ENCODE measurements at places on chromosomes 2 and 18.

DNA sequence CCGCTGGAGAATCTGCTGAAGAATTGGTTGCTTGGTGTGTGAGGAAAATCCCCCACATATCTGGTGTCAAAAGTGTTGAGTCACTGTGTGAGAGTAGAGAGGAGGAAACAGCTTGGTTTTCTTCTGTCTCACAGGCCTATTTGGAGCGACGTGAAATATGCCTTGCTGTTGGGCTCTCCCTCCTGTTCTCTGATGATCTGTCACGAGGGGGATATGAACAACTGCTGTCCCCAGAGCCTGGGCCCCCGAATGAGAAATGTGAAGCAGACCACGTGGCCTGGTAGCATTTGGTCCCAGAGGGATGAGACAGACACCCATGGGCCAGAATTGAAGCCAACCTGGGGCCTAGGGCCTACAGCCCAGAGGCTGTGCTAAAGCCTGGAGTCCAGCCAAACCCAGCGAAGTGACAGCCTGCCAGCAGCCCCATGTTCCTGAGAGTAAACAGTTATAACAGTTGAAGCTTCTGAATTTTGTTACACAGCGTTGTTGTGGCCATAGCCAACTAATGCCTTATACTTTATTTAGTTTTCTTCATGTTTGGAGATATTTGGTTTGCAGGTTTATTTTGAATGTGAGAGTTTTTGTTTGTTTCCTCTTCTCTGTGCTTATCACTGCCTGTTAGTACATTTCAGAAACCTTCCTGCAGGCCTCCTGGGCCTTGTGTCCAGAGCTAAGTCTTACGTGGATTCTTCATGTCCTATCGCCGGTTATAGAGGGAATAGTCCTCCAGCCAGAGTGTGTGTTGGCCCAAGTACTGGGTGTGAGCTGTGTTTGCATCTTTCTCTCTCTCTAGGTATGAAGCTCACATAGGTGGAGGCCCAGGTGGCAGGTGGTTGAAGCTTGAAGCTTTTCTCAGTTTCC is 18.7 kb upstream of the COLEC12 start:
- DNase-seq = peak; percentile 39

- no peak for DNase-seq
Observed at GRCh38 chr2:152620208-152620607, 97.1 kb downstream of the PRPF40A start.

DNA sequence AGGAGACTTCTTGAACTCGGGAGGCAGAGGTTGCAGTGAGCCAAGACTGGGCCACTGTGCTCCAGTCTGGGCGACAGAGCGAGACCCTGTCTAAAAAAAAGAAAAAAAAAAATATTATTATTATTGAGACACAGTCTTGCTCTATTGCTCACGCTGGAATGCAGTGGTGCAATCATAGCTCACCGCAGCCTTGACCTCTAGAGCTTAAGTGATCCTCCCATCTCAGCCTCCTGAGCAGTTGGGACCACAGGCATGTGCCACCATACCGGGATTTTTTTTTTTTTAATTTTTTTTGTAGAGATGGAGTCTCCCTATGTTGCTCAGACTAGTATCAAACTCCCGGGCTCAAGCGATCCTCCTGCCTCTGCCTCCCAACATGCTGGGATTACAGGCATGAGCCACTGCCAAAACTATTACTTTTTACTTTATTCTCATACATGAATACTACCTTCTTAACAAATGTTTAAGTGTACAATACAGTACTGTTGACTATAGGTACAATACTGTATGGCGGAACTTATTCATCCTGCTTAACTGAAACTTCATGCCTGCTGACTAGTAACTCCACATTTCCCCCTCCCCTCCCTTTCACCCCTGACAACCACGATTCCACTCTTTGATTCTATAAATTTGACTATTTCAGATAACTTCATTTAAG is 15.5 kb downstream of the FBXO11 start:
- no peak for DNase-seq

DNA sequence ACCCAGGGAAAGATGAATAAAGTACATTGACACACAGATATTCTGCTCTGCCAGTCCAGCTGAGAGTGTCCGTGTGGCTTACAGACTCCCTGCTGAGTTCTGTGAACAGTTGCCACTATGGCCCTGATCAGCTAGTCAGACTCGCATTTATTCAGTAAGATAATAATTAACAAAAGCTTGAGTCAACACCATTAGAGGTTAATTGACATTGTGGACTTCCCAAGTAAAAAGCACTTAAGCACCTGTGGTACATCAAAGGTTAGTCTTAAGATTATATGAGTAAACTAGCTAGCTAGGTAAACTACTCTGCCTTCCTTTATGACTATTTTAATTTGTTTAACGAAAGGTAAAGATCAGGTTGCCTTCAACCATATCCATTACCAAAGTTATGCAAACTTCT is 33.7 kb downstream of the ANKRD30B start:
- DNase-seq = no peak

DNA sequence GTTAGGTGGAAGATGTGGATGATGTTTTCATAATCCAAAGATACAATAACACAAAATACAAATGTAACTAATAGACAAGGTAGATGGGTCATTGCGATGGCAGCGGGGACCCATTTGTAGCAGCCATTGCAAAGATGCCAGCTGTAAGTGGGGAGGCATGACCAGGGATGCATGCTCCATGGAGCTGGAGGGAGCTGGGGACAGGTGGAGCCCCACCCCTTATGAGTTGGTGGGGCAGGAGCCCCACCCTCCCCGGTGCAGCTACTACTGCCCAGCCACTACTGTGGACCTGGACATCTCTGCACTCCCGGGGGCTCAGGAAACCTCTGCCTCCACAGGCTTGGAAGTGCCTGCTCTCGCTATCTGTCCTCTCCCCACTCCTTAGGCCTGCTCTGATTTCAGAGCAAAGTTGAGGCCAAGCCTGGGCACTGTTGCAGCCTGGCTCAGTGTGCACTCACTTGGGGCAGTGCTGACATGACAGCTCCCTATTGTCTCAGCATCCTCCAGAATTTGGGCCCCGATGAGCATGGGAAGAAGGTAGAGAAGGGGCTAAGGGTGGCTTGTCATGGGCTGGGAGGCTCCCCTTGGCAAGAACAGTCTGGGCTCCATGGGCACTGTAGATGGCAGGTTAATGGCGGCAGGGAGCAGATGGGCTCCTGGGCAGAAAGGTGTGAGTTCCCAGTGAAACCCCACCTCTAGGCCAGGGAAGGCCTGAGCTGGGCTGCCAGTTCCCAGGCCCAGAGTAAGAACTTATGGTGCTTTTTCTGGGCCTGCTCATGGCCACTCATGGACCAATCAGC is 81.1 kb downstream of the ZNF804A start:
- no peak for DNase-seq

DNA sequence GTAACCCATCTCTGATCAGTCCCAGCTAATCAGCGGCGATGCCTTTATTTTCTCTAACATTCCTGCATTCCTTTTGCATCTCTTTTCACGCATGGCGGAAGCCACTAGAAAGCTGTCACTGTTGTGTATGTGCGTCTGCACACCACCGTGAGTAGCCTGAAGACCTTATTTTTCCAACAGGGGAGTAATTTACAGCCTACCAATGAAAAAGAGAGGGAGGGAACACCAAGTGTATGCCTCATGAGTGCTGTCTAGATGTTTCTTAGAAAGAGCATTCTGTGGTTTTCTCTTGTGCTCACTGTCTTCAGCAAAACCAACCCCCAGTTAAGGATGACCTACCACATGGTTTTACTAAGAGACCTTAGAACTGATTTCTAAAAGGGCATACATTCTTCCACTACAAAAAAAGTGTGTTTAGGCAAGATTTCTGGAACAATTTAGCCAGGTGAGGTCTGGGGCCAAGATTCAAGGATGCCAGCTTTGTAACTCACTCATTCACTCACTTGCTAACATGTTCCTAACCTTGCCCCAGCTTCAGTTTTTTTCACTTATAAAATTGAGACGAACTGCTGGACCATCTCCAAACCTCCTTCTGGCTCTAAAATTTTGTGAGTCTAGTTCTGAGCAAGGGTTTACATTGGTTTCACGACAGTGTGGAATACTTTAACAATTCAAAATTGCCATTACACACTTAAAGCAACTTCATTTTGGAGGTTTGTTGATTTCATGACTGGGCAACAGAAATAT is 51.4 kb downstream of the BCL2 start:
- DNase-seq = no peak

DNA sequence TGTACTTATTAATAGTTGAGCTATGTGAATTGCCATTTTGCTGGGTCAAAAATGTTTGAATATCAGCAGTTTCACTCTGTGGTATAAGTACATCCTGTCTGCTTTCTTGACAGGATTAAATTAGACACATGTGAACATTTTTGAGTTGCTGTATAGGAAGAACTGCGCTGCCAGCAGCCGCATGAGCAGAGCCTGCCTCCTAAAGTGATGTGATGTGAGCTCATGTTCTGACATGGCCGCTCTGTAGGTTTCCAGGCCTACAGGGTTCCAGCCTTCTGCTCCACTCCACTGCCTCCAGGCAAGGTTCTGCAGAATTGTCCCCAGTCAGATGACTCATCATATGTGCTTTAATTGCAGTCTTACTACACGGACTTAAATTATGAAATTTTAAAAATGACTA is 119.7 kb upstream of the NFATC1 start:
- DNase-seq = no peak

DNA sequence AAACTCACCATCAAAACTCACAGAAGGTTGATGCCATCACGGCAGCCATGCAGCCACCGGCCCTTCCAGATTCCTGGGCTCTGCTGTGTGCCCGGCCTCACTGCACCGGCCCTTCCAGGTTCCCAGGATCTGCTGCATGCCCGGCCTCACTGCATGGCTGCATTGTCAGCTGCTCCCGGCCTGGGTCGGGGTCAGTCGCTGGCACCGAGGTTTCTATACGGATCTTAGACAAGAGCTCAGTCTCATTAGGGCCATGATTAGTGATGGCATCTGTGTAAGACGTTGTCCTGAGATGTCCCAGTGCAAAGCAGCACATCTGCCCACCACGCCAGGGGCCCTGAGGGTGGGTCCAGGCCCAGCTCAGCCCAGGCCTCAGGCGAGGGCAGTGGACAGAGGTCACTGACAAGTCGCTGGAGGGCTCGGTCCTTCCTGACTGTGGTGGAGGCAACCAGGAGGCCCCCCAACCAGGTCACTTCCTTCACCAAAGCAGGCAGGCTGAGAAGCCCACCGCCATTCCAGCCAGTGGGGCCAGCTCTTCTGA is 29.4 kb downstream of the TMEM18 start:
- DNase-seq = no peak

GRCh38 chr2:24352664-24353063 is 7.7 kb downstream of the ITSN2 start:
- DNase-seq = no peak

DNA sequence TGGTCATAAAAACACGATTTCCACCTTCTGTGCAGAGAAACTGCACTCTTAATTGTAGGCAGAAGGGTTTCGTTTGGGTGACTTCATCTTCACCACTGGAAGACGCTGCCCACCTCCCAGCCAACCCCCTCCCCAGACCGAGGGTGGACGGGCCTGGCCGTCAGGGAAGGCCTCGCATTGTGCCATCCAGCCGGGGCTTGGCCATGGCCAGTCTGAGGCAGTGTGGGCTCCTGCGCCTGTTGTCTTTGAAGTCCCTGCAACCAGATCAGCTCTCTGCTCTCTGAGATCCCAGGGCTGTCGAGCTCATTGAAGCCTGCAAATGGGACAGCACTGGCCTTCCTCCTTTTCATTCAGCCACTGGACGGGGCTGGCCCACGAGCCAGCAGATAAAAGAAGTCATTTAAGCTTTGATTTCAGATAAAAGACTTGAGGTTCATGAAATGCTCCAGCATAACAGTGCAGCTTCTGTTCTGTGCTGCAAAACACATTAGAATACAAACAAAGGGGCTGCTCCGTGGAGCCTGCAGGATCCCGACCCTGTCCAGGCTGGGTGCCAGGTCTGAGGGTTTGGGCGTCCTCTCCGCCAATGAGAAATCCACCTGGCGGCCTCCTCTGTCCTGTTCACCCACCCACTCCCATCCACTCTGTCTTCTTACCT is 253.5 kb downstream of the LDLRAD4 start:
- no peak for DNase-seq

DNA sequence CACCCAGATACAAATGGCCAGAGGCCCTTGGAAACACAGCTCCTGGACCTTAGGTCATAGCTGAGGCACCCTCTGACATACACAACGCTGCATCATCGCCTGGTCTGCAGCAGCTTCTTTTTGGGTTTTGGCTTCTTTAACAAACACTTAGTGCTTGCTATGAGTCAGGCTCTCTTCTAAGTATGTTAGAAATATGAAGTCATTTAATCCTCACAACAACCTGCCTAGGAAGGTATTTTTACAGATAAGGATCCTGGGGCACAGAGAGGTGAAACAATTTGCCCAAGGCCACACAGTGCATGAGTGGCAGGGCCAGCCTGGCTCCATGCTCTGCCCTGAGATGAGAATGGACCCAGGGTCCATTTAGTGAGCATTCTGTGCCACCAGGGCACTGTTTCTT is 96.6 kb downstream of the TMEM17 start:
- DNase-seq = no peak

DNA sequence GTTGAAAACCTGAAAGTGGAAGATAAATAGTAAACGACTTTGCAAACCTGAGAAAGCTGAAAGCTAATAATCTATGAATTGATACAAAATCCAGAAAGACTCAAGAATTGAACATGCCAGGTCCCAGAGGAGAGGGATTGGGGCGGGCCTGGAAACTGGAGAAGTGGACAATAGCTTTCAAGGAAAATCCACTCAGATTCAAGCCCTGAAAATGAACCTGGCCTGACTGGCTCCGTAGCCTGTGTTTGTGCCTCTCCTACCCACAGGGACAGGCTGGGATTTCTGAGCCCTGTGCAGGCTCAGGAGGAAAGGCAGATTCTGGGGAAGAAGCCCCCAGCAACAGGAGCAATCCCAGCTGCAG is 274.8 kb upstream of the HS6ST1 start:
- no peak for DNase-seq

DNA sequence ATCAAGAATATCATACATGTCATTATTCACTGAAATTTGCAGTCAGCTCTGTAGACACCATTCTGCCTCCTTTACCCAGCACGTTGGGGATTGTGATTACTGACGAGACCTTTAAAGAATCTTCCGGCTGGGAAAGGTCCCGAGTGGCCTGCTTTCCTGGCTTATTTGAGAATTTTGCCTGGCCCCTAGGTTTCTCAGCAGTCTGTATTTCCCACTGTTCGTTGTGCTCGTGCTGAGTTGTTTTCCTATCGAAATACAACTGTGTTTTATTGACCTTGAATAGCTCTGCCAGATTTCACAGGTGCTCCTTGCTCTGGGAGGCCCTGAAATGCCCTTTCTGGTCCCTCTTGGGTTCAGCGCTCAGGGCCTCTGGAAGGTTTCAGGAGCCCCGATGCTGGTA is 94.9 kb downstream of the AGAP1 start:
- DNase-seq = no peak

GRCh38 chr2:207416111-207416510 is 113.7 kb upstream of the CREB1 start:
- DNase-seq = no peak

DNA sequence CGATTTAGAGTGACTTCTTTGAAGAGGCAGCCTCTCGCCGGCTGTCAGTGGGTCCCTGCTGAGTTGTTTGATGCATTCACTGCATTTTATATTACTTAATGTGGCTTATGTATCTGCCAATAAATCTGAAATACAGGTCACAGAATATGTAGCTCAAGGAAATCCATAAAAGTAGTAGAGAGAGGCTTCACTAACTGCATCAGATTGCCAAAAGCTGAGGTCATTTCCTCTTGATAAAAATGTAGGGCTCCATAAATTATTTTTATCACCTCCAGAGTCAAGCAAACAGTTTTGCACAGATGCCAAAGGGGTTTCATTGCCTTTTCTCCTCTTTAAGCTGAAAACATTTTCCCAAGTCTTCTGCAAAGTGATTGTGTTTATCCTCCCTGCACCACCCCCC is 36.5 kb upstream of the CCDC93 start:
- no peak for DNase-seq
